ENCODE measurements at places on chromosomes 11 and 22.
A peak's percentile ranks its signal among the peaks of the same experiment; 100 is the strongest.

DNA sequence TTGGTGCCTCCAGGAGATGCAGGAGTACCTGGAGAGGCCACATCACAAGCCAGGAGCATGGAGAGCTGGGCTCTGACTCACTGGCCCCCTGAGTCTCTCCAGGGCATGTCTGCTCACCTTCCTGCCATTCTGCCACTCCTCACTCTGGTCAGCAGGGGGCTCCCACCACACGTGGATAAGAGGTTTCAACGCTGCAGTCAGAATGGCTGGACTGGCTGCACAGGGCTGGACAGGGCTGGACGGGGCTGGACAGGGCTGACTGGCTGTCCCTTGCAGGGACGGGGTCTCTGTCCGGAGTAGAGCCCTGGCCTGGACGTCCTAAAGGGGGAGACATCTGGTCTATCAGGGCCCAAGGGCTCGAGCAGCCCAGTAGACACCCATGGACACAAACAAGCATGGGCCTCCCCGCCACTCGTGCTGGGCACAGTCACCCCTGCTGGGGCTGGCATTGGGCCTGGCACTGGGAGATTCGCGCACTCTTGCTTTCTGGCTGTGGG lies 34.6 kb downstream of the CYTH4 start:
- DNase-seq, result peak; percentile 41

DNA sequence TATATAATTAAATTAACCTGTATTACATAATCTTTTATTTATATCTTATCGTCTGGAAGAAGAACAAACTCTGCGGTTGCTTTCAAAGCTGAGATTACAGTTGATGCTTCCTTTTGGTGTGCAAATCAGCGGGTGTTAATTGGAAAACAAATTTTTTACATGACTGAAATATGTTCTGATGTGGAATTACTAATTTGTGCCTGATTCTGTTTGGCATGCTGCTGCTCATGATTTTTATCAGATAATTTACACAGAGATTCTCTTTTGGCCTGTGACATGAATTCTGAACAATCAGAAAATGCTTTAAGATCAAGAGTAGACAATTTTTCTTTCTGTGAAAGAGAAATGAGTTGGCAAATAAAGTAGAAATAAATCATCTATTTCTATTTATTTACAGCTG lies 510.8 kb downstream of the NELL1 start:
- DNase-seq, result no peak

DNA sequence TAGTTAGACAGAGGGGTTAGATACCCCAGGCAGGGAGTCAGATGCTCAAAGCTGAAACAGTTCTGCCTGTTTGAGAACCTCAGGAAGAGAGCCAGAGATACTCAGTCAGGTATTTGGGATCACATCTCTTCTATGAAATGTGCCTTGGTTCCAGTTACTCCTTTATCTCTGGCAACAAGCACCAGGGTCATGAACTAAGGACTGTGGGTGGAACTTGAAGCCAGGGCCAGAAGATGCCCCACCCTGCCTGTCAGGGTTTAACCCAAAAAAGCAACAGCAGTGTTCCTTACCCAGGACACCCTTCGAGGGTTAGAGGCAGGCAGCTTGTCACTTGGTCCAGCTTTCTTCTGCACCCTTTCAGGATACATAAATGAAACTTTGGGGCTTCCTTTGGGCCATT lies 15.0 kb upstream of the WT1 start:
- DNase-seq, result no peak

GRCh38 chr22:42856179-42856864 lies 751 bp downstream of the ARFGAP3 start:
- DNase-seq, result no peak

- no peak for DNase-seq
Measured at GRCh38 chr11:34323601-34324000, 34.2 kb downstream of the ABTB2 start.

- DNase-seq, result no peak
Measured at GRCh38 chr11:63761931-63762653, 6.5 kb downstream of the ZFTA start.

GRCh38 chr11:93099806-93100205 lies 98.0 kb downstream of the SLC36A4 start:
- DNase-seq, result no peak

GRCh38 chr11:8201644-8202365 lies 33.0 kb upstream of the RIC3 start:
- DNase-seq, result no peak

DNA sequence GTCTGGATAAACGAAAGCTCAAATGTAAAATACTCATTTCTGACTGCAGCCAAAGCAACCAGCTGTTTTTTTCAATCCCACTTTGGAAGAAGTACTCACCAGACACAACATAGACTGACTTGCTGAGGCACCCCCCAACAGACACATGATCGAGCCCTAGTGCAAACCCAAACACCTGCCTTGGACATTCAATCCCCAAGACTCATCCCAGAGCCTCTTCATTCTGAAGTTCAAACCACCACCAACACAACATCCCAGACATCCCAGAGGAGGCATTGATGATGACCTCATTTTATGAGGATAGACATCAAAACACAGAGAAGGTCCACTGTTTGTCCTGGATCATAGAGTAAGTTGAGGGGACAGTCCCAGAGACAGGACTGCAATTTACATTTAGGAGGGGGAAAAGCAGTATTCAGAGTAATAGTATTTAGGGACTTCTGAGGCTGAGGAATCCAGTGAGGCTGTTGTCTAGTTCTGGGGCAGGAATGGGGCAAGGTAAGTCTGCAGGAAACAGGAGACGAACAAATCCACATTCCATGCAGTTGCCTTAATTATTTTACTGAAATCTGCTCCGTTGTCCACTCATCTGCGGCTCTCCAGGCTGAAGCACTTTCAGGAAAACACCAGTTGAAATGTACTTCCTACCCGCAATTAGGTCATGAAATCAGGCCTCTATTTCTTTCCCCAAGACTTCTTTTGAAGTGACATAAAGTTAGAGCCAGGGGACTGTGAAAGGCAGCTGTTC lies 54.8 kb downstream of the CLPB start:
- no peak for DNase-seq

DNA sequence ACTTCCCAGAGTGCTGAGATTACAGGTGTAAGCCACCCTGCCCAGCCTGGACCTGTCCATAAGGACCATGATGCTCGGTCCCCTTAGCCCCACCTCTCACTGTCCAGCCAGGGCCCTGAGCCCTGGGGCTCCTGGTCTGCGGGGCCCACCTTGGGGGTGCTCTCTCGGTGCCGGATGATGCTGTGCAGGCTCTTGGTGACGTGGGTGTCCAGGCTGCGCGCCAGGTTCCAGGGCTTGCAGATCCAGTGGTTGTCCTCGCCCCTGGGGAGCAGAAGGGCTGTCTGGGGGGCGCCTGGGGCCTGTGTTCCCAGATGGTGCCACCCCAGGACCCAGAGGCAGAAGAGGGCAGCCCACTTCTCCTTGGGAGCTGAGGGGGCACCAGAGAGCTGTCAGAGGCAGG lies 13.4 kb downstream of the TTLL12 start:
- no peak for DNase-seq

DNA sequence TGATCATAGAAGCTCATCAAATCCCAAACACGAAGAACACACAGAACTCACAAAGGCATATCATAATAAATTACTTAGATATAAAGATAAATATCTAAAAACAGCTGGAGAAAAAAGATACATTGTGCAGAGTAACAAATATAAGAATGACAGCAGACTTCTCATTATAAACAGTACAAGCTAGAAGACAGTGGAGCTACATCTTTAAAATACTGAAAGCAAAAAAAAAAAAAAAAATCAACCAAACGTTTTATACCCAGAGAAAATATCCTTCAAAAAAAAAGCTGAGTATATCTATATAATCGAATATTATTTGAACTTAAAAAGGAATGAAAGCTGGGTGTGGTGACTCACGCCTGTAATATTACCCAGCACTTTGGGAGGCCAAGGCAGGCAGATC lies 90.0 kb downstream of the SBF2 start:
- no peak for DNase-seq

GRCh38 chr11:83241291-83241946 lies 44.7 kb downstream of the CCDC90B start:
- DNase-seq, result peak; percentile 25

GRCh38 chr11:121777056-121777455 lies 324.3 kb upstream of the SORL1-AS1 start:
- no peak for DNase-seq

Data from KG1 (cell line).